ENCODE measurements at places on chromosomes 16 and 17.

GRCh38 chr16:87201052-87201451 is 116.1 kb downstream of the C16orf95 start:
- H3K36me3 ChIP-seq: no peaks in the 10 kb centered on the region
- H3K27me3 ChIP-seq: no peaks in the 10 kb centered on the region
- H3K27ac ChIP-seq: no peak overlapping the region
- H3K4me3 ChIP-seq: no peak overlapping the region

DNA sequence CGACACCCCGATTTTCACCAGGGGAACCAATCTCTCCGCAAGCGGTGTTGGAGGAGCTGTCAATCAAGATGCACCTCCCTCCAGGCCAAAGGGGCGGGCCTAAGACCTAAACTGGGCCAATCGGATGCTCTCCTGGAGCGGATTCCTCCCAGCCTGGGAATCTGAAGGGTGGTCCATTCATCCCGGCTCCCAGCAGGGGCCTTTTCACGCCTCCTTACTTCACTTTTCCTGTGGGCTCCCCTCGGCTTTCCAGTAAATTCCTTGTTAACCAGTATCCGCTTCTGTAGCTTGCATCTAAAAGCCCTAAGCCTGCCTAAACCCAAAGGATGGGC is 17.1 kb downstream of the C16orf74 start:
- no peak overlapping the region for H3K4me3 ChIP-seq
- H3K27ac ChIP-seq: no peak overlapping the region
- no peaks in the 10 kb centered on the region for H3K36me3 ChIP-seq
- no peak for DNase-seq
- peaks cover 29% of the 10 kb centered on the region for H3K4me1 ChIP-seq

- no peaks in the 10 kb centered on the region for H3K36me3 ChIP-seq
- no peaks in the 10 kb centered on the region for H3K4me1 ChIP-seq
- H3K27ac ChIP-seq: no peak within 1 kb of the TSS
- peaks cover 14% of the 10 kb centered on the region for H3K27me3 ChIP-seq
Observed at GRCh38 chr16:71230122-71230845, at the start of gene HYDIN. TSS of gene HYDIN (minus strand) at chr16:71230722. CDS start at chr16:71186895, 43,827 bp downstream.

DNA sequence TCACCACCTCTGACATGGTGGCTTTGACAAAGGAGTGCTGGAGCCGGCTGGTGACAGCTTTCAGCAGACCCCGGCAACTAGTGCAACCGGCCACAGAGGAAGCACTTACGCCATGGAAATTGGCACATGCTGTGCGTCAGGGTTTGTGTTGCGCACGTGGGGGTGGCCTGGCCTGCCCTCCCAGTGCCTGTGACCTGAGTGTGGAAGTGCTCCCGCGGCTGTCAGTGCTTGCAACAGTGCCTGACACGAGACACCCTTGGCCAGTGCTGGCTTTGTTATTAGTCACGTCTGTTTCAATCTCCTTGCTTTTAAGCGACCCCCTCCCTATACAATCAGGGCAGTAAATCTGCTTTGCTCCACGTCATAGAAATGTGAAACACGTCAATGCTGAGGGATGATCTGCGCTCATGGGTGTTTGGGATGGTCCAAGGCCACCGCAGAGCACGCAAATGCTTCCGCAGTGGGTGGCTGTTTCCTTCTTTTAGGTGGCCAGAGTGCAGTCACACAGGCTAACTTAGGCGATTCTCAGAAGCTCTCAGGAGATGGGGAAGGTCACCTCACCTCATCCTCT is 64.3 kb downstream of the PGS1 start:
- H3K4me3 ChIP-seq: no peak overlapping the region
- no peaks in the 10 kb centered on the region for H3K36me3 ChIP-seq
- DNase-seq: no peak

- H3K4me3 ChIP-seq: no peak overlapping the region
- DNase-seq: peak; percentile 18
- H3K4me1 ChIP-seq: peaks cover 7% of the 10 kb centered on the region
Observed at GRCh38 chr16:23877107-23878070, 41.6 kb downstream of the PRKCB start.

GRCh38 chr17:79113699-79114457 is 39.3 kb downstream of the ENGASE start:
- H3K4me3 ChIP-seq: no peak overlapping the region
- H3K4me1 ChIP-seq: no peaks in the 10 kb centered on the region
- no peaks in the 10 kb centered on the region for H3K27me3 ChIP-seq
- no peak for DNase-seq
- H3K36me3 ChIP-seq: no peaks in the 10 kb centered on the region

DNA sequence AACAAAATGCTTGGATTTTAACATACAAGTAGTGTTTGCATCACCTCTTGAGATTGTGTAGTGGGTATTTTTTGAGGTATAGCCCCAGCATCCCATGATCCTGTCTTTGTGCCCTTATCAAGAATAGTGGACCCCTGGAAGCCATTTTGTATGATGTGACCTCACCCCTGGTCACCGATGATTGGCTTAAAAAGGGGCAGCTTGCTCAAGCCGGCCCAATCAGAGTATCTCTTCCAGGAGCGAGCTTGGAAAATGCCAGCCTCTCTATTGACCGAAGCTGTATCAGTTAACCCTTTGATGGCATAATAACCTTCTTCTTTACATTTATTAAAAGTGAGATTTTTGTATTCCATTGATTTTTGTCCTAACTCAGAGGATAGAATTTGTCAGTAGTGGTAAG is 55.5 kb upstream of the FAM20A start:
- H3K4me1 ChIP-seq: no peaks in the 10 kb centered on the region
- no peak for DNase-seq
- no peak overlapping the region for H3K4me3 ChIP-seq
- no peaks in the 10 kb centered on the region for H3K36me3 ChIP-seq

Data from CD4-positive, CD25-positive, alpha-beta regulatory T cell (primary cell).